ENCODE measurements at places on chromosomes 7 and 10.

DNA sequence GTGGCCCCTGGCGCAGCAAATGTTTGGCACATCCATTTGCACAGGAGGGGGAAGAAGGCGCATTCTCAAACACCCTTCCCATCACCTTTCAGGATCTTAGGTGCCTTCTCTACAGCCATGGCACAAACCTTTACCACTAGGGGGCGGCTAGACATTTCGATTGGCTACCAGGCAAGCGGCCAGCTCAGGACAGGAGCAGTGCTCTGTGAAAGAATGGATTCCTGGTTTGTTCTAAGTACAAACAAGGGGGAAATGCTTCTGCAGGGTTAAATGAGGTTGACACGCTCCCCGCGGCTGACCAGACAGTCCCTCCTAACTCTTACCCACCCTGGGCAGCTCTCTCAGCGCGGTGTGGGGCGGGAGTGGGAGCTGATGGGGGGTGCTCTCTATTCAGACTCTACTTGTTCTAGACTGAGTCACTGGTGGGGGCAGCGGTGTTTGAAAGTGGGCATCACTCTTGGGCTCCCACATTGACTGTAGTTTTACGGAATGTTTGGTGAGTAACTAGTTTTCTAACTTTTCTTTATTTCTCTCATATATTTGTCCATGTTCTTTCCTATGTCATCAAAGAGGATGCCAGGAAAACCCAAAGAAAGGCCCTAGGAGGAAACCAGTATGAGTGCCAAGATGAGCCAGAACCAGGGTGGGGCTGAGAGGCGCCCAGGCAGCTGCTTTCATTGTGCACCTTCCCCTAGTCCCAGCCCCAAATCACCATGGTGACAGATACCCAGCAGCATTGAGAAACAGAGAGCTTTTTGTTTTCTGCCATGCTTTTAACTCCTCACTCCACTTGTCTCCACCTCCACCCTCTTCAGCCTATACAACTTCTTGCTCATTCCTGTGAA, 61.4 kb upstream of the GPR158 start:
- DNase-seq: peak; percentile 48

DNA sequence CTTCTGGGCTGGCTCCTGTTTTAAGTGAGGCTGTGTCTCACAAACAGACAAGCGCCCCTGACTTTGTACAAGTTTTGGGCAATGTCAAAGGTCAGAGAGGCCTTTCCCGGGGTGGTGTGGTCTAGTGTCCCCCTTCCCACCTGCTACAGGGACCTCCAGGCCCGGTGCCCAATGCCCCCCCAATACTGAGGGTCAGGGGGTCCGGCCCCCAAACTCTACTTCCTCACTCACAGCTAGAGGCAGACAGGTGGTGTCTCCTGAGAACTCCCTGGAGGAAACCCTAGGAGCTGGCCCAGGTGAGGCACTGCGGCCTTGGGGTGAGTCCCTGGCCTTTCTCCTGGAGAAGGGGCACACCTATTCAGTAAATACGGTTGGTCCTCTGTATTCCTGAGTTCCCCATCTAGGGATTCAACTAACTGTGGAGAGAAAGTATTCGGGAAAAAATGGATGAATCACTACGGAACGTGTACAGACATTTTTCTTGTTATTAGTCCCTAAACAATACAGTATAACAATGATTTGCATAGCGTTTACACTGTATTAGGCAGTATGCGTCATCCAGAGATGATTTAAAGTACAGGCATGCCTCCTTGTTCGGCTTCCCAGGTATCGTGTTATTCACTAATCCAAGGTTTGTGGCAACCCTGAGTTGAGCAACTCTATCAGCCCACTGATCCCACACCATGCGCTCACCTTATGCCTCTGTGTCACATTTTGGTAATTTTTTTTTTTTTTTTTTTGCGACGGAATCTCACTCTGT, 308.1 kb downstream of the WDR37 start:
- DNase-seq: no peak

GRCh38 chr7:29408841-29409243, 154.8 kb upstream of the PRR15 start:
- DNase-seq: peak; percentile 56

GRCh38 chr10:23826421-23826820, 382.5 kb upstream of the KIAA1217 start:
- DNase-seq: no peak

DNA sequence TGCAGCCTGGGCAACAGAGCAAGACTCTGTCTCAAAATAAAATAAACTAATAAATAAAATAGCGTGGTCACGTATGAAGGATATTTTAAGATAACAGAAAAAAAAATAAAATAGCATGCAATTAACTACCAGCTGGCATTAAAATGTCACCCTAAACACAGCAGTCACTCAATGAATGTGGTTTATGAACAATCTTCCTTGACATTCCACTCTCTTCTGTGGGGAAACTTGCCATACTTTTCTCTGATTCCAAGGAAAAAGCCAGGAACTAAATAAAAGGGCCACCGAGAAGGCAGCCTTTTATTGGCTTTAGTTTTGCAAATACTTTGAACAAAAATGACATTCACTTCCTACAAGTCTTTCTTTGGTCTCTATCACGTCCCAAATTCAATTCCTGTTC, 266.6 kb downstream of the PARD3 start:
- no peak for DNase-seq

GRCh38 chr7:98881561-98882315, 3.4 kb downstream of the TRRAP start:
- DNase-seq: no peak

GRCh38 chr7:150904011-150904909, 51.9 kb downstream of the AOC1 start:
- no peak for DNase-seq

DNA sequence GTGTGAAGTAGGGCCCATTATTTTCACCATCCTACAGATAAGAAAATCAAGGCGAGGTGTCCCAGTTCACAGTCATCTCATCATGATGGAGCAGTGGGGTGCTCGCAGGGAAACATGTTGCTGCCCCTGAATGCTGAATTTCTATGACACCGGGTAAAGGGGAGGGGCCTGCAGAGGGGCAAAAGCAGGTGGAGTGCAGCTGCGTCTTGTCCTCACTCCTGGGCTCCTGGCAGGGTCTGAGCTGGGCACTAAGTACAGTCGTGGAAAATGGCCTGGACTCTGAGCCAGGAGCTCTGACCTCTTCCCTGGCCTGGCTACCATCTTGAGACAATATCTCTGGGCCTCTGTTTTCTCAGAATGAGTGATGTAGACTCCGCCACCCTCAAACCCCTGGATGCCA, 253.1 kb upstream of the PITRM1 start:
- DNase-seq: no peak

DNA sequence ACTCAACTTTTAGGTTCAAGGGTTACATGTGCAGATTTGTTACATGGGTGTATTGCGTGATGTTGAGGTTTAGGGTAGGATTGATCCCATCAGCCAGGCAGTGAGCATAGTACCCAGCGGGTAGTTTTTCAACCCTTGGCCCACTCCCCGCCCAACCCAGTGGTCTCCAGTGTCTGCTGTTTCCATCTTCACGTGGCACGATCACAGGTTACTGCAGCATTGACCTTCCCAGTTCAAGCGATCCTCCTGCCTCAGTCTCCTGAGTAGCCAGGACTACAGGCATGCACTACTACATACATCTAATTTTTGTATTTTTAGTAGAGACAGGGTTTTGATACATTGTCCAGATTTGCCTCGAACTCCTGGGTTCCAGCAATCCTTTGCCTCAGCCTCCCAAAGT, 905.7 kb upstream of the ZNF722 start:
- no peak for DNase-seq

- no peak for DNase-seq
These were observed 161.0 kb downstream of the ST7 start for GRCh38 chr7:117114272-117114671.
